ENCODE measurements at places on chromosomes 3 and 15. TPM values are rescaled to one million over a fixed set of nuclear protein-coding genes. Genes with fewer than 3 reads are reported as not detected.

The PTX3 gene
- 5.1 TPM for total RNA-seq

The CRYBG3 gene
- total RNA-seq, result 67.5 TPM

DNA sequence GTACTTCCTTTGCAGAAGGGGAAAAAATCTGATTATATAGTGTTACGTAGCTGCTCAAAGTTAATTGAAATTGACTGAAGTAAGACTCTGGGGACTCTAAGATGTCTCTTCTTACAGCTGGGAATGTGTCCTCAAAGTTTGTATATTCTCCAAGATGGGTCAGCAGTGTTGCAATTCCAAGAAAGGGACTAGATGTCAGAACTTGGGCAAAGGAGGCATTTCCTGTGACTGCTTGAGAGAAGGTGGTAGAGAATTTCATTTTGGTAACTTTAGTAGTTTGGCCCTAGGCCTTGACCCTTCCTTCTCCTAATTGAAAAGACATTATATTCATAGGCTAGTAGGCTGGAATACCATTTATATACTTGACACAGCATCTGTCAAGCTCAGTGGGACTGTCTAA, 33.9 kb downstream of the PTPRG start:
- no peak for DNase-seq

GRCh38 chr15:68725736-68726135, 95.0 kb downstream of the ANP32A start:
- no peak for DNase-seq

DNA sequence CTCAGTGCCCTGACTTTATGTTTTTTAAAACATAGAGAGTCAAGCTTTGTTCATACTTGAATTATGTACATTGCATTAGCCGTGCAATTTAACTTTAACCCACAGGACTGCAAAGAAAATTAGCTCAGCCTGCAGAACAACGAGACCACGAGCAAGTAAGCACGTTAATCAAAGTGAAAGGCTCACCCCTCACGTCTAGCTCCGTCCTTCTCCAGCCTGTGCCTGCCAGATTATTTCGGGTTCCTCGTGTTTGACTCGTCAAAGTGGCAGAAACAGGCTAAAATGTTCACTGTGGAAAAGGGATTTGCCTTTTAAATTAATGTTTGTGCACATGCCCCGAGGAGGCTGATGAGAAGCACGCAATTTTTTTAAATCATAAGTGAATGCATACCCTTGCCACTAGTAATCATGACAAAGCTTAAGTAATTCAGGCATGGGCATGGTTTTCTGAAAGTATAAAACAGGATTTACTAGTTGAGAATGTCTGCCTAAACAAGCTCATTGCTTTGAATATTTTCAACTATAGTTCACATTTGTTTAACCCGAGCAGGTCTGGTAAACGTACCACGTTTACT, 15.3 kb downstream of the ZBTB38 start:
- no peak for DNase-seq

DNA sequence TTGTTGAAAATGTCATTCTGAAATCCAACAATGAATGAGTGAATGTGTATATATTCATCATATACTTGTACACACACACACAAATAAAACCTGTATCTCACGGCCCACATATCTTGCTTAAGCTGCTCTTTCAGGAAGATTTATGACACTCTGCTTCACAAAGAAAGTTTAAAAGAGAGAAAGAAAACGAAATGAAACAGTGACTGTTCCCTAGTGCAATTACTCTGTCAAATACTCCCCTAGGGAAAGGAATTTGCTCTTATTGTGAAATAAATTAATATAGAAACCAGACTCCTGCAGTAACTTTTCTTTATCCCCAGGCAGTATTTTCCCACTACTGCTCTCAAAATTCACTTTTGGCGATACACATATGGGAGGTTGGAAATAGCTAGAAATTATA, 329.1 kb downstream of the VPS13C start:
- DNase-seq, result no peak

DNA sequence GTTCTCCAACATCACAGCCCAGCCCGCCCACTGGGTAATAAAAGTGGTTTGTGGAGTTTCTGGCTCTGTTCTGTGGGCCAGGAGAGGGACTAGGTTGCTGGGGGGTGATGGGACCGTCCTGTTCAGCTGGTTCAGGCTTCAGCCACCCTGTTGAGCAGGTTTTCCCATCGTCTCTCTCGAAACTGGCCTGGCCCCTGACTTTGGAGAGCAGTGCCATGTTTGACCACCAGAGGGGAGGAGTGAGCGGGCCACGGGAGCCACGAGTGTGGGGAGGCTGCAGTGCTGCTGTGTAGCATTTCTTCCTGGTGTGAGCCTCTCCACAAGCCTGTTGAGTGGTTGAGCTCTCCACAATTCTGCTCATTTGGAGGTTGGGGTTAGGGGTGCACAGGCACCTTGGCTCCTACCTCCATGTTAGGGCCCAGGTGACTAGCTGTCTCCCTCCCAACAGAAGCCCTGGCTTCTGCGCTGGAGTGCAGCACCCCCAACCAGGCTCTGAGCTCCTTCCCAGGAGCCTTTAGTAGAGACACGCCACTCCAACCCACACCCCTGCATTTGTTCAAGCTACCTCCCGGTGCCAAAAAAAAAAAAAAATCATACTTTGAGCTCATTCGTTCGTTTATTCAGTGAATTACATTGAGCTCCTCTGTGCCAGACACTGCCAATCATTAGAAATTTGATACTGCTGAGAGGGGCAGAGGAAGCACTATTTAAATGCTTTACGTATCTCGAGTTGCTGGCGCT, 13.9 kb downstream of the SPINT1 start:
- DNase-seq, result peak; percentile 86

DNA sequence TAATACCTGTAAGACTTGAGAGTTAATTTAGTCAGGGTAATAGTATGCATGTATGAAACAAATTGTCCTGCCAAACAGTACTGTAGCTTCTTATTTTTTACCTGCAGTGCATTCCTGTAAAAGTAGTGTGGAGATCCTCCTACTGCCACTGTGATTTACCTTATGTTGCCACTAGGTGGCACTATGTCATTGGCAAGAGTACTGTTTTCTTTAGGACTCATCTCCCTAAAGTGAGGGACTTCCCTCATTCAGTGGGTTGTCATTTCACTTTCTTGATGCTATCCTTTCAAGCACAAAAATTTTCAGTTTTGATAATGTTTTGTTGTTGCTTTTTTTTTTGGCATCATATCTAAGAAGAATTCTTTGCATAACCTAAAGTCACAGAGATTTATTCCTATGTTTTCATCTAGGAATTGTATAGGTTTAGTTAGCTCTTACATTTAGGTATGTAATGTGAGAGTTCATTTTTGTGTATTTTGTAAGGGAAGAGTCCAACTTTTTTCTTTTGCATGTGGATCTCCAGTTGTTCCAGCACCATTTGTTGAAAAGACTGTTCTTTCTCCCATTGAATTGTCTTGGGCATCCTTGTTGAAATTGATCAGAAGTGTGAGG, 105.7 kb downstream of the AKAP13 start:
- DNase-seq, result peak; percentile 51

GRCh38 chr15:65339920-65340319, 35.4 kb downstream of the RNU5B-1 start:
- no peak for DNase-seq

GRCh38 chr15:80234883-80235282, 17.1 kb downstream of the CTXND1 start:
- no peak for DNase-seq

DNA sequence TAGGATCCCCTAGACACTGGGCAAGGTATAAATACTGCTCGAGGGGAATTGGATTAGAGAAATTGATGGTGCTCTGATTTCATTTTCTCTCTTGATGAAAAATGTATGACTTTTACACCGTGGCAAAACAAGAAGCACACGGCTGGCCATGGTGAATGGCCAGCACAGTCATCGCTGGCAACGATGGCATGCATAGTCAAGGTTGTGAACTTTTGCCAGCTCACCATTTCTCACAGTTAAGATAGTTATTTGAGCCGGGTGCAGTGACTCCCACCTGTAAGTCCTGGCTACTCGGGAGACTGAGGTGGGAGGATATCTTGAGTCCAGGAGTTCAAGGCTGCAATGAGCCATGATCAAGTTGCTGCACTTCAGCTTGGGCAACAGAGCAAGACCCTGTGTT, 95.4 kb downstream of the HMG20A start:
- no peak for DNase-seq

- no peak for DNase-seq
These were observed 20.4 kb upstream of the COPG1 start for GRCh38 chr3:129228891-129229585.

DNA sequence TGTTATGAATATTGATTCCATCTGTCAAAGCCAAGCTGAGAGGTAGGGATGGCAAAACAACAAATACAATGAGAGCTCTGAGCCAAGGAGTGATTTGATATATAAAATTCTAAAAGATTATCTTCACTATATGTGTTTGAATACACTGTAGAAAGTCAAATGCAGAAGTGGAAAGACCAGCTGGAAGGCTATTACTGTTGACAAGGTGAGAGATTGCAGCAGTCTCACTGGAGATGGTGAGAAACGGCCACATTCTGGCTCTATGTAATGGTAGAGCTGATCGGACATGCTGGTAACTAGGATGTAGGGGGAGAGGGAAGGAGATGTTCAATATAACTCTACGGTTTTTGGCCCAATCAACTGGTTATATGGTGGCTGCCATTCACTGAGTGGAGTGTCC, 434.2 kb upstream of the SUCLG2 start:
- DNase-seq, result no peak

DNA sequence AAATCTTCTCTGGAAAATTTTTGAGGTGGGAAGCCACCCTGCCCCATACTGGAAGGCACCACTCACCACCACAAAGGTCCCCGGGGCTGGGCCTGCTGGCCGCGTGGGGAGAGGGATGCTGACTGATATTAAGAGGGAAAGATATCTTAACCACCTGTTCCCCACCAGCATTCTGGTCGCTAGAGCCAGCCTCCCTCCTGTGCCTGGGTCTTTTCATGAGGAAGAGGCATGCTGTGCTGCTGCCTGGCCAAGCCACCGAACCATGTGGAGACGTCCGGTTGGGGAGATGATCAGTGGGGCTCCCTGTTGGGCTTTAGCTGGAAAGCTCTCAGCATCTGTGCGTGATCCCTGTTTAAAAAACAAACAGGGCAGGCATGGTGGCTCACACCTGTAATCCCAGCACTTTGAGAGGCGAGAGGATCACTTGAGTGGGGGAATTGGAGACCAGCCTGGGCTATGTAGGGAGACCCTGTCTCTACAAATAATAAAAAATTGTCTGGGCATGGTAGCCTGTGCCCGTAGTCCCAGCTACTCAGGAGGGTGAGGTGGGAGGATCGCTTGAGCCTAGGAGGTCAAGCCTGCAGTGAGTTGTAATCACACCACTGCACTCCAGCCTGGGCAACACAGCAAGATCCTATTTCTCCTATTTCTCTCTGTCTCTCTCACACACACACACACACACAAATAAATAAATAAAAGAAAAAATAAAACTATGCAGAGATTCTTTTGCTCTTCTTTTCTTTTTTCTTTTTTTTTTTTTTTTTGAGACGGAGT, 1.0 kb downstream of the KLHL18 start:
- no peak for DNase-seq
